ENCODE measurements at places on chromosomes 12 and 14. TPM values are rescaled to one million over a fixed set of nuclear protein-coding genes. Genes with fewer than 3 reads are reported as not detected.
A peak's percentile ranks its signal among the peaks of the same experiment; 100 is the strongest.

GRCh38 chr12:32074432-32074831 lies 32.2 kb upstream of the BICD1 start:
- no peak for DNase-seq

DNA sequence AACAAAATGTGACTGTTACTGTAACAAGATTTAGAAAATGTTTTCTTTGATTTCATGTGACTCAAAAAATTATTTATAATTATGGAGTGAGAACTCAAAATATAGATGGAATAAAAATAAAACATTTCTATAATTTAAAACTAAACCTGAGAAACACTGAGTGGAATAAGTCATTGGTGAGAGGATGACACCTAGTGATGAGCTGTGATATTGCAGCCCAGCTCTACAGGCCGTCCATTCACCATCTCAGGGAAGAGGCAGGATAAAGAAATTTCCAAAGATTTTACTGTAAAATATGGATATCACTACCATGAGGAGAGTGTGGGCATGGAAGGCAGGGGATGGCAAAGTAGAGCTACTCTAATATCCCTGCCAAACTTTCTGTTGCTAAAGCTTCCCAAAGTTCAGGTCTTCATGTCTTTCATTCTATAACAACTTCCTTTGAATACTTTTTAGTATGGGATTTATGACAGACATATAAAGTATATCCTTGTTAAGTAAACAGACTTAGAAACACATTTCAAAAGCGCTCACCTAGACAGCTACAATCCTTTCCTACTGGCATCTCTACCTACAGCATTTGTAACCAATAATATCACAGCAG lies 308.0 kb downstream of the ITPR2 start:
- no peak for DNase-seq

- no peak for DNase-seq
Measured at GRCh38 chr14:75987201-75987970, 1.8 kb downstream of the IFT43 start.

DNA sequence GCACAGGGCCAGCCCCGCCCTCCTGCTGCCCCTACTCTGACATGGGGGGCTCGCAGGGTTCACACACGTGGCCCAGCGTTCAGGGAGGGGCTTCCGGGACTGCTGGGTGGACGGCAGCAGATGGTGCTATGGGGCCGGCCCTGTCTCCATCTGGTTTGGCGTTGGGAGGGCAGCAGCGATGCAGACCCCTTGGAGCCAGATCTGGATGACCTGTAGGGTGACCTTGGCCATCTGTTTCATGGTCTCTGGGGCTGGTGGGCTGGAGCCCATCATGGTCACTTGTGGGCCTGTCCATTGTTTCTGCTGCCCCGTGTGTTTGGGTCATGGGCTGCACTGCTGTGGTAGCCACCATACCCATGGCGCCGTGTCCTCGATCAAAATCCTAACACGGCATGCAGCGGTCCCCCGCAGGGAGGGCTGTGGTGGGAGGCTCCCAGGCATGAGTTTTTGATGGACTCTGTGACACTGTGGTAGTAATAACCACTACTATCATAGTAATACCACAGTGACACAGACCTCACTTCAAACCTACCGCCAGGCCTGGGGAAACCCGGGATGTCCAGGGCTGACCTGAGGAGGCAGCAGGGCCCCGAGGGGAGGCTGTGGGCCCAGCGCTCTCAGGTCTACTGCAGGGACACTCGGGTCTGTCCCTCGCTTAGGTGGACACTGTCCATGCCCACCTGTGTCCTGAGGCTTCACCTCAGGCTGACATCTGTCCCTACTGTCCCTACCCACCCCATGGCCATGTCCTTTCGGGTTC lies 359.4 kb downstream of the TMEM121 start:
- peak; percentile 2 for DNase-seq

DNA sequence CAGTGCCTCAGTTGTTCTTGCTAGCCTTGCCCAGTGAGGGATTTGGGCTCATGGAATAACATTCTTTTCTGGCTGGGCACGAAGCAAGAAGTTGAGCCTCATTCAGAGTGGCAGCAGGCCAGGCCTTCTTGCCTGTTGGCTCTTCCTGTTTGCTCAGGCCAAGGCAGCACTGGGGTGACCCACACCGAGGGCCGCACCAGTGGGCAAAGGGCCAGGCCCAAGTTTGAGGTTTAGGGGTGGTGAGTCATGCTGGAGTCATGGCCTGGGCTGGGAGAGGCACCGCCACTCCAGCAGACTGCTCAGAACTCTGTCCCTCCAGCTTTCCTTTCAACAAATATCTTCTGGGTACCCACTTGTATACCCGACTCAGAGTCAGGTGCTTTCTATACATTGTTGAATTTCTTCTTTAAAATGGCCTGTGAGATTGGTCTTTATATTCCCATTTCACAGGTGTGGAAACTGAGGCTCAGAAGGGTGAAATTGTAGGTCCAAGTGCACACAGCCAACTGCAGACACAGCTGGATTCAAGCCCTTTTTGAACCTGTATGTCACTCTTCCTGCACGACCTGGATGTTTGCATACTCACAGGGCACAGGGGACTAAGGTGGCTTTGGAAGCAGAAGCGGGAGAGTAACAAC lies 279.4 kb downstream of the FOXN3 start:
- DNase-seq: peak; percentile 18

DNA sequence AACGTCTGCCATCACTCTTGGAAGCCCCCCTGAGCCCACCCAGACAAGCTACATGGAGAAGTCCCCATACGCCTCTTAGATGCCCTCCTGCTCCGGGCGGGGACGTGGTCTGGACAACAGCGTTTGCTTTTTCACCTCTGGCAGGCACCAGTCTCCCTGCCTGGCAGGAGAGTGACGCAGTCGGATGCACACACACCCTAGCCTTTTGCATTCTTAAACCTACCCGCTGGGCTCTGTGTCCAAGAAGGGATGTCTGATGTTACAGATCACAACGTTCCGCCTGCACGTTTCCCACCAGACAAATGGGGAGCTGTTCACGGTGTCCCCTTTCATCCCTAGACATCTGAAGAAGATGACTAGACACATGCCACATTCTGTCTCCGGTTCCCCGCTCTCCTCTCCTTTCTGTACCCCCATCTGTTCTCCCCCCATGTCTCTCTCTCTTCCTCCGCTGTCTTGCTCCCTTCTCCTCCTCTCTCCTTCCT lies 100.2 kb downstream of the RIMBP2 start:
- no peak for DNase-seq

DNA sequence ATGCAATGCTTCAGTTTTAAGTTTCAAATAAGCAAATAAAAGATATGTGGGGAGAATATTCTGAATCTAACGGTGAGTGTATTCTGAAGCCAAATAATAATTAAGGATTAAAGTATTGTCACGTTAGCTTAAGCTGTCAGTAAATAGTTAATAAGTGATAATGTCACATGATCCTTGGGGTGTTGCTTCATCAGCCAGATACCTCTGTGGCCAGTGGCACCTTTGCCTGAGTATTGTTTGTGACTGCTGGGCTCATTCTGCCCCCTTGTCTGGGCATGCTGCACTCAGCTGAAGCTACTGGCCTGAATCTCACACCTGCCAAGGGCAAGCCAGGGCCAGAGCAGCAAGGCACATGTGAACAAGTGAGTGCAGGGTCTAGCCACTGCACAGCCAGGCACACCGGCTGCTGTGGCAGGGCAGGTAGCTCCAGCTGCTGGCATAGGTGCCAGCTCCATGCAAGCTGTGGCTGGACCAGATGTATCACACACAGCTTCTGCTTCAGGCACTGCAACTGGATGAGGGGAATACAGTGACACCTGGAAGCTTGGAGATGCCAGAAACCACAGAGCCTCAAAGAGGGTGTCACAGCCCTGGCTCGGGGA lies 739.7 kb downstream of the SLC6A15 start:
- no peak for DNase-seq

- peak; percentile 56 for DNase-seq
Measured at GRCh38 chr12:69415471-69416275, 54.5 kb upstream of the FRS2 start.

DNA sequence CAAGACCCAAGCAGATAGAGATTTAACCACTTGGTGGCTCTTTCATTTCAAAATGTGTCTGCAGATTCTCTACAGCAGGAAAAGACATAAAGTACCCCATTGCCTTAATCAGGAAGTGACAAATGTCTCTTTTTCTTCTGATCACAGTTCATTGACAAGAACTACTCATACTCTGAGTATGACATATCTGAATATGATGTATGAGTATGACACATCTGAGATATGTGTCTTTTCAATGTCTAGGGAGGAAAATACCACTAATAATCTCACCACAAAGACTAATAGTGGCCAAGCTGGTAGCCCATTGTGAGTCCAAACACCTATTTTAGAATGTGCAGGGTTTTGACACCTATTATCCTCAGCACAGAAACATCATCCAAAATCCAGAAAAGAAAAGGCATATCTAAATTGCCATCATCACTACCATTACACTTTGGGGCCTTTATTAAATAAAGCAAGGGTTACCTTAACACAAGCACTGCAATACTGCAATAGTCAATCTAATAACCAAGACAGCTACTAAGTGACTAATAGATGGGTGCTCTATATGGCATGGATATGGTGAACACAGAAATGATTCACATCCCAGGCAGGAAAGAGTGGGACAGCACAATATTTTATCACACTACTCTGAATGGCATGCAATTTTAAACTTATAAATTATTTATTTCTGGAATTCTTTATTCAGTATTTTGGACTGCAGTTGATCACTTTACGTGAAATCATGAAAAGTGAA lies 243.7 kb upstream of the FAR2 start:
- no peak for DNase-seq

DNA sequence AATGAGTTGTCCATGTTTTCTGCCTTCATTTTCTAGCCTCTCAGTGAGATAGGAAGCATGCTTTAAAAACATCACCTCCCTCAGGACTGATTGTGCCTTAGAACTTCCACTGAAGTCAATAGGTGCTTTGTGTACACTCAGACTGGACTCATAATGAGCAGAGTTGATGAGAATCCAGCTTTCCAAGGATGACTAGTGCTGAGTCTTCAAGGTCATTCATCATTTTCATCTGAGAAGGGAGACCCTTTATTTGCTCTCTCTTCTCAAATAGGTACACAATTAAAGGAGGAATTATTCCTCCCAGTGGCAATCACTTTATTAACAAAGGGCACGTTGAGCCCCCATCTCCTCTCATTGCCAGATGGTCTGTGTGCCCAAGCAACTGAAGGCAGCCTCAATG lies 210.9 kb upstream of the PRKD1 start:
- no peak for DNase-seq

- no peak for DNase-seq
Measured at GRCh38 chr14:102089621-102090343, 2.9 kb upstream of the HSP90AA1 start.

DNA sequence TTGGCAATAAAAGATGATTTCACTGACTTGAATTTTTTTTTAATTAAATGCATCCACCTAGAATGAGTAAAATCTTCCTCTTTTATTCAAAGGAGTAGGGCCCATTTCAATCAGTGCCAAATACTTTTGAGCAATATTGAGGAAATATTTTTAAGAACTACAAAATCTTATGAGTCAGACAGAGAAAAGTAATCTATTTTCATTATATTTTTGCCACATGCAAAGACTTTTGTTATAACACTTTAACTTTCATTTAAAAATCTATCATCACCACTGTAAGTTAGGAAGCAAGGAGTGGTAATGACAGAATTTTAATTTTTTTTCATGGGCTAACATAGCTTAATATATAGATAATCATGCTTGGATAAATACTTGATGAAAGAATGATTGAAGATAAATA lies 345.2 kb upstream of the KITLG start:
- no peak for DNase-seq

DNA sequence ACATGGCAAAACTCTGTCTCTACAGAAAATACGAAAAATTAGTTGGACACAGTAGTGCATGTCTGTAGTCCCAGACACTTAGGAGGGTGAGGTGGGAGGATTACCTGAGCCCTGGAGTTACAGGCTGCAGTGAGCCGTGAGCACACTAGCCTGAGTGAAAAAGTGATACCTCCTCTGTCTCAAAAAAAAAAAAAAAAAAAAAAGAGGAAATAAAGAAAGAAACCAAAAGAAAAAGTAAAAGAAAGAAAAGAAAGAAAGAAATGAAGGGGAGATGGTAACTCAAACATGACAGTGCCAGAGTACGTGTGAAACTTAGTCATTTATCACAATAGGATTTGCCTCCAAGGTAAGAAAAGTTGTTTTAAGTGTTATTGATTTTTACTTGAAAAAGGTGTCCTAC lies 407.0 kb upstream of the MGAT4C start:
- DNase-seq: no peak

DNA sequence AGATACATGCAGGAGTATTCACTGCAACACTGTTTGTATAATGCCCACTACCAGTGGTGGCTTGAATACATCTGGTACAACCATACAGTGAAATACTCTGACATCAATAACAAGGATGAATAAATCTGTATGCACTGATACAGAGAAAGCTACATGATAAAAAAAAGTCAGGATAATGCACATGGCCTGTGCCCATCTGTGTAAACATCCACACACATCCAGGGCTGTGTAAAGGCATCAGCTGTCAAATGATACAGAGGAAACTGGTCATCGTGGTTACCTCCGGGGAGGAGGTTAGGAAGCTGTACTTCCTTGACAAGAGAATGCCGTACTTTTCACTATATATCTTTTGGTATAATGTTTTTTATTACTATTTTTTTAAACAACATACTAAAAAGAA lies 176.6 kb downstream of the FOXN3 start:
- DNase-seq: no peak

DNA sequence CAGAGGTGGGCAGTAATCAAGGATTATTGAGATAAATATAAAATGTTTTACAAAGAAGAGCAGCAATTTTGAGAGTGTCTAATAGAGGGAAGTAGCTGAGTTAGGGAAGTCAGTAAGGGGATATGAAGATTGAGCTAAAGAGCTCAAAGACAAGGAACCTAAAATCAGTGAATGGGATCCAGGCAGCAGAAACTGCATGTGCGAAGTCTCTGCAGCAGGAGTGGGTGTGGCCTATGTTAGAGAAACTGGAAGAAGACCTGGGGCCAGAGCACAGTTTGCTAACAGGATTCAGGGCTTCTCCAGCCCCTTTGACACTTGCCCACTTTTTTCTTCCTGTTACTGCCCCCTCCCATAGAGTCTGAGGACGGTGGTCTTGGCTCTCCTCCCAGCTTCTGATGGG lies 36.3 kb upstream of the PLXNC1 start:
- no peak for DNase-seq

DNA sequence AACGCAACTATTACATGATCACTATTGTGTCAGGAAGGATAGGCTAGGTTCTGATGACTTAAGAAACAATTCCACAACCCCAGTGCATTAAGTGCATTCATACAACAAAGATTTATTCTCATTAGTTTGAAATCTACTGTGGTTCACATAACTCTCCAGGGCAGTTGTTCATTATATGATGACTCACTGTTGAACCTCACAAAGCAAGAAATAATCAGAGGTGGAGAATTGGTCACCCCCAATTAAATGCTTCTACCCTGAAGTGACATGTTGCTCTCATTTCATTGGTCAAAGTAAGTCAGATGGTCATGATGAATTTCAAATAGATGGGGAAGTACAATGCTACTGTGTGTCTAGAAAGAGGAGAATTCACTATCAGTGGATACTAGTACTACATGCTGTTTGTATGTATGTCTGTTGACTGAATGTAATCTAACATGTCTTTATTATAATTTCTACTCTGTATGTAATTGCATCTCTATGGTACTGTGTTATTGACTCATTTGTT lies 6.1 kb upstream of the HELB start:
- no peak for DNase-seq

- no peak for DNase-seq
Measured at GRCh38 chr12:81639196-81639595, 120.0 kb downstream of the PPFIA2 start.

- peak; percentile 94 for DNase-seq
Measured at GRCh38 chr12:108305520-108305919, 33.6 kb downstream of the CMKLR1 start.

MMP17 gene
- total RNA-seq: 6.3 TPM

AICDA gene
- not detected for total RNA-seq

FAM161B gene
- 2.0 TPM for total RNA-seq

EXOC3L4 gene
- total RNA-seq: 0.41 TPM

TSPAN9 gene
- 55.1 TPM for total RNA-seq

DCN gene
- 1,699 TPM for total RNA-seq

HVCN1 gene
- total RNA-seq: 3.8 TPM

All from uterus (tissue), 4 donors.